ENCODE measurements at places on chromosomes 13 and 19.

DNA sequence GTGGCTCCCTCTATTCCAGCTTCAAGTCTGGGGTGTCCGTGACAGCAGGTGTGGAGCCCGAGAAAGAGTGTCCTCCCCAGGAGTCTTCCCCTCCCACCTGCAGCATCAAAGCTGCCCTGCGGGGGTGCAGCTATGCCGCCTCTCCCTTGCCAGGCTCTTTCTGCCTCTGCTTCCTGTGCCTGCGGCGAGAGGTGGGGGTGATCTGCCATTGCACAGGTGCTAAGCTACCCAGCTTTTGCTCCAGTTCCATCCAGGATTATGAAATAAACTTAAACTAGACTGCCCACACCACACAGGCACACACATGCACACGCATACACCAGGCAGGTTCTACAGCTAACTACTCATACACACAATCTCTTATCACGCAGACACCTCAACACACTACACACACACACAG is 104.7 kb upstream of the CLDN10 start:
- DNase-seq, result no peak

DNA sequence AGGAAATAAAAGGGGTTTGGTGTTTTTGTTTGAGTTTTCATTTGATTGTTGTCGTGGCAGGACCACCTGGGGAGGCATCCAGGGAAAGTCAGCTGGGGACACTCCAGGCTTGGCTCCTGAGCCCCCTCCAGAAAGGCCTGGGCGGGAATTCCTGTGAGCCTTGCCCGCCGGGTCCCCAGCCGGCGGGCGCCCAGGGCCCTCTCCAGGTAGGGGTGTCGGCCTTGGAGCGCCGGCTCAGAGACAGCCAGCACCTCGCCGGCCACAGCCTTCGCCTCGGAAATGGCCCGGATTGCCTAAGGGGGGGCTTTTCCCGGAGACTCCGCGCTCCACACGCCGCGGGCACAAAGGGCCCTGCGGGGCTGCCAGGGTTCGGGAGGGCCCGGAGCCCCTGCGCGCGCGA is 125.0 kb downstream of the TNFRSF19 start:
- DNase-seq, result no peak

DNA sequence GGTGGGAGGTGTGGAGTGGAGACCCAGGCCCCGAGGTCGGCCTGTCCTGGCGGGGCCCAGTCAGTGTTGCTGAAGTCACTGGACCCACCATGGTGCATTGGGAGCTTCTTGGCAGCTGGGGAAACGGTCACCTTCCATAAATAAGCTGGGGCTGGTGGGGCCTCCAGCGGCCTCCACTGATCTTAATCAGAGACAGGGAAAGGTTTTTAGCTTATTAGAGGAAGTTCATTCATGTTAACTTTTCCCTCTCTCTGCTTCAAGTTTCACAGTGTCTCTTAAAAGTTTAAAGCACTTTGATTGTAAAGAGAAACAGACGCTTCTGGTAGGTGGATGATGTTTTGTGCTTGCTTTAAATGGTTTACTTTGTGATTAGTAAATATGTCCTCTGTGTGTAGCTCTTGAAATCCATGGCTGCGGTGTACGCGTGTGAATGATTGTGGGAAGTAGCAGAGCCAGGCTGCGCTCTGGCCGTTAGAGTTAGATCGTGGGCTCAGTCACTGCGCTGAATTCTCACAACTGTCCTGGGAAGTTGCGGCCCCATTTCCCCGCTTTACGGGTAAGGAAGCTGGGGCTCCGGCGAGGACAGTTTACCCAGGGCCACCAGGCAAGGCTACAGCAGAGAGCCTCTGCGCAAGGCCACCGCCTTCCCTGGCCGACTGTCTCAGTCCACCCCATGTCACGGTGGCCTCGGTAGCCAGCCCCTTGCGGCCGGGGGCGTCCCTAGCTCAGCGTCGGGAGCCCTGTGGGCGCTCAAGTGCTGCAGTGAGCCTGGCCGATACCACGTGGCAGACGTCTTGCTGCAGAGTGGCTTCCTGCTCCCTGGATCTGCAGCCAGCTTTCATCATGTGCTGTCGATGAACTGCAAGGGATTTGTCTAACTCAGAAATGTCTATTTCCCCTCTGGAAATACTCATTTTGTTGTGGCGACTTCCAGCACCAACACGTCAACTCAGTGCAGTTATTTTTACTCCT is 16.5 kb upstream of the NDUFS7 start:
- no peak for DNase-seq

GRCh38 chr19:17236811-17237543 is 8.7 kb downstream of the NR2F6 start:
- no peak for DNase-seq

GRCh38 chr19:16372065-16372915 is 47.7 kb downstream of the KLF2 start:
- no peak for DNase-seq

- DNase-seq, result no peak
These were observed 1.8 kb upstream of the KCTD15 start for GRCh38 chr19:33794683-33795369.

DNA sequence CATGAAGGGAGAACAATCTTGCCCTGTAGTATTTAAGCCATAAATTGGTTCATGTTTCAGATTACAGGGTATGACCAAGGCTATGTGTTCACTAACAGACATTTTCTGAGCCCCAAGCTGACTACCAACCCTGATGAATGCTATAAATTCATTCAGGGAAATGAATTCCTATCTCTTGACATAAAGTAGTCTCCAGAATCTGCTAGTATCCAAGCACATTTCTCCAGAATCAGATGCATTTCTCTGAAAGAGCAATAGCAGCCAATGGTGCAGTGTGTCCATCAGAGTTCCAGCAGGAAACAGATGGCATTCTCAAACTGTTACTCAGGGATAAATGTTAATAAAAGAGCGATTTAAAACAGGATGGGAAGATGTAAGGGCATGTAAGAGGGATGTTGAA is 226.4 kb downstream of the COG6 start:
- DNase-seq, result no peak

GRCh38 chr19:29568036-29569025 is 37.8 kb upstream of the POP4 start:
- no peak for DNase-seq

GRCh38 chr13:99051768-99052455 is 74.0 kb upstream of the DOCK9 start:
- DNase-seq, result no peak

GRCh38 chr19:2494084-2494446 is 18.1 kb downstream of the GADD45B start:
- DNase-seq, result no peak

DNA sequence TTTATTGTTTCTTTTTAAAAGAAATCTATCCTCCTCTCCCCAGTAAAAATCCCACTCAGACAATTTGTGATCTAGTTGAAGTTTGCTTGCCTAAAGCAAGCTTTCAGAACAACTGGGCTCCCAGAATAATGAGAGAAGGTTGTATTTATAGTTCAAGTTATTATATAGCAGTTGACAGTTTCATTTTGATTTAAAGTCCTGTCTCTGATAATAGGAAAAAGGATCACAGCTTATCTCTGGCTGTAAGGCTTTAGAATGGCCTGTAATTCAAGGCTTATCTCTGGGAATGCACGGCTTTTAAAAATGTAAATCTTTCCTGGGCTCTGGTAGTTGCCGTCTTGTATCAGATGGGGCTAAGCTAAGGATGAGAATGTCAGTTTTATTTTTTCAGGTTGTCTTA is 123.3 kb upstream of the TMTC4 start:
- DNase-seq, result no peak

DNA sequence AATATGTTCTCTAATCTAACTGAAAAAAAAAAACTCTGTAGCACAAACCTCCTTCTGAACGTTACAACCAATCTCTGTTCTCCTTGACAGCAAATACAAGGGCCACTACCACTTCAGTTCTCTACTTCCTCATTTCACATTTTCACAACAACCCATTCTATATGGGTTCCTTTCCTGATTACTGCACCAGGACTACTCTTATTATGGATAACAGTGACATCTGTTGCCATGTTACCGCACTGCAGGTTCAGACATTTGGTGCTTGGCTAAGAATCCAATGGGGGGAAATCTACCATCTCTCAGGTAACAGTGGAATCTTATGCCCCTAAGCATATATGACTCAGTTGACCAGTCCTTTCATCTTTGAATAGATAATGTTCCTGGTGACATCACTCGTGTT is 11.6 kb upstream of the FPR3 start:
- DNase-seq, result no peak

DNA sequence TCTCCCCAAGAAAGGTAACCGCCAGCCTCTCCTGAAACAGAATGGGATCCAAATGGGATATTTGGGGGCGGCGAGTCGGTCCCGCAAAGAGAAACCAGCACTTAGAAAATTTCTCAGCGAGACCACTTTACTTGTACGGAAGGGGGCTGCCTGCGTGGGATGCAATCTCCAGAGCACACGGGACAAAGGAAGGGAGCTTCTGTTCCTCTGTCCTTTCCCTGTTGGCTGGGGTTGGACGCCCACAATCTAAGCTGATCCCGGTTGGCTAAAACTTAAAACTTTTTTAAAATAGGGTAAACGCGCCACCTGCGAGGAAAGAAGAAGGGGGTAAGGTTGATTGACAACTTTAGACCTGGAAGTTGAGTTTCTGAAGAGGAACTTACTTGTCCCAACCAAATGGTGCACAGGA is 826 bp upstream of the BSG start:
- DNase-seq, result no peak

GRCh38 chr13:79423801-79424642 is 18.0 kb upstream of the RBM26 start:
- DNase-seq, result no peak

DNA sequence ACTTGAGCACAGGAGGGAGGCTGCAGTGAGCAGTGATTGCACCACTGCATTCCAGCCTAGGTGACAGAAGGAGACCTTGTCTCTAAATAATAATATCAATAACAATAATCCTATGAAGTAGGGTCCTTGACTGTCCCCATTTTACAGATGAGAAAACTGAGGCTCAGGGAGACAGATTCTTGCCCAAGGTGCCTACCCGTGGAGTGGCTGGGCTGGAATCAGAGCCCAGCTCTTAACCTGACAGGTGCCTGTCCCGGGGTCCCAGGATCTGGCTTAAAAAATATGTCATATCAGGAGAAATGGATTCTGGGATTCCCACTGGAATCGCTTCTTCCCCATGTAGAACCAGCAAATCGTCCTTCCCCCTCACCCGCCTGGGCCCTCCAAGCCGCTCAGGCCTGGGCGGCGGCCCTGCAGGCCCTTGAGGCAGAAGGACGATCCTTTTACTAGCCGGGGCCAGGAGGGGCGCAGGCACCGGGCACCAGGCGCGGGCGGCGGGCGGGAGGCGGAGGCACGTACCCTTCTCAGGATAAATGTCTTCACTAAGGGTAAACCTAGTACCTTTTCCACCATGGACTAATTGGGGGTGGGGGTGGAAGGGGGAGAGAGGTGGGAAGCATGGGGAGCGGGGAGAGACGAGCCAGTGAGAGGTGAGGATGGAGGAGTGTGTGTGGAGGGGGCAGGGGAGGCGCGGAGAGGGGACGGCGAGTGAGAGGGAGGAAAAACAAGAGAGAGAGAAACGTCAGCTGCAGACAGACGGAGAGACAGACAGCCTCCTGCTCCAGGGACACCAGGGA is 60.6 kb downstream of the COLGALT1 start:
- DNase-seq, result no peak

DNA sequence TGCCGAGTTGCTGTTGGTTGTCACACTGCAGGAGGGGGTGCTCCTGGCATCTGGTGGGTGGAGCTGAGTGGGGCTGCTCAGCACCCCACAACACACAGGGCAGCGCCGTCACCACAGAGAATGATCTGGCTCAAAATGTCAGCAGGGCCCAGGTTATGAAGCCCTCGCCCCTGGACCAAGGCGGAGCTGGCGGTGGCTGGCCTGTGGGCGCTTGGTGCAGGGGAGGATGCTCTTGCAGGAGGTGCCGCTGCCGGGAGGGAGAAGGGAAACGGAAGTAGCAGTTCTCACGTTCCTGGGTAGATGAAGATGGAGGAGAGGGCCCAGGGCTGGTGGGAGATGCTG is 14.2 kb upstream of the LENG8 start:
- DNase-seq, result no peak

DNA sequence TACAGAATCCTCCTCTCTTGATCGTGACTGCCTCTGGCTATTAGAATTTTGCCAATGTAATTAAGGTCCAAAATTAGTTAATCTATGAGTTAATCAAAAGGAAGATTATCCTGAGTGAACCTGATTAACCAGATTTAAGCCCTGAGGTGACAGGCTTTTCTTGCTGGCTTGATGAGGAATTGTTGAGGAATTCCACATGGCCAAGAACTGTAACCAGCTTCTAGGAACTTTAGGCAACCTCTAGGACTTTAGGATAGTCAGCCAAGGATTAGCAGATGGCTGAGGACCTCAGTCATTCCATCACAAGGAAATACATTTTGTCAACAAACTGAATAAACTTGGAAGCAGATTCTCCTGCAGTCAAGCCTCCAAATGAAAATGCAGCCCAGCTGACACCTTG is 84.8 kb downstream of the STOML3 start:
- DNase-seq, result no peak

DNA sequence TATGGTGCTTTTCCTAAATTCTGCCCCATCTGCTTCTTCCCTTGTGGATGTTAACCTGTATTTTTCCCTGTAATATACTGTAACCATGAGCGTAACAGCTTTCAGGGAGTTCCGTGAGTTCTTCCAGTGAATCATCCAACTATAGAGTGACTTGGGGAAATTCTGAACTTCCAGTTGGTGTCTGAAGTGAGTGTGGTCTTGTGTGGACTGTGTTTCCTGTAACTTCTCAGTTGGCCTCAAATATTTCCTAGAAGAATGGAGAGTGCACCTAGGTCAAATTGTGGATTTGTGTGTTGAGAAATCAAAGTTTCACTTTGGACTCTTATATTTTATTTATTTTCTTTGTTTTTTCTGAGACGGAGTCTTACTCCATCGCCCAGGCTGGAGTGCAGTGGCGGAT is 11.0 kb upstream of the ZNF766 start:
- DNase-seq, result no peak

DNA sequence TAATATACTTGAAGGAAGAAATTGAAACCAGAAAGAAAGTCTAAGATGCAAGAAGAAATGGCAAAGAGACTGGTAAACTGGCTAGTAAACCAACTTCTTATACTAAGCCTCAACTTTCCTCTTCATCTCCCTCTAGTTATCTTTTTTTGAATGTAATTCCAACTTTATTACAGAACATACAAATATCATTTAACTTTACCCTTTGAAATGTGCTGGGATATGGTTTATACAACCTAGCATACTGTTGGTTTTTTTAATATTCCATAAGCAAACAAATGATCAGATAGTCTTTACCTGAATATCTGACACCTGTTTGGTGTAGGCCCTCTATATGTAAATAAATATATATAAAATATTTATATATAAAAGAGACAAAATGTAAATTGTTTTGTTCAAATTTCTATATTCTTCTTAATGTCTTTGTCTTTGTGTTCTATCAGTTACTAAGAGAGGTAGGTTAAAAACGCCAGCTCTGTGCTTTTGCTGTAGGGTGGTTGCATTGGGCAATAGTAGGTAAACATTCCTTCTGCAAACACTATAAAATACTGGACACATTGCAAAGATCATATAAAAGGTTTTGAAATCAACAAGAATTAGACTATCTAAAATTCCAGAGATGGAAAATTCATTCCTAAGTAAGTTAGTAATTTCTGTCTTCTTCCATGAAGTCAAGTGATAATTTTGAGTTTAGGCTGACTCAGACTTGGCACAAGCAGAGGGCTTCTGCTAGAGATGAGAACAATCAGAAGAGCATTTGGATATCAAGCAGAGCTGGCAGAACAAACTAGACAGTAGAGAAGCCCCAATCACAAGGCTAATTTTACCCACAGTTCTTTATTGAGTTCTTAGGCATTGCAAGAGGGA is 383.3 kb downstream of the RFC3 start:
- no peak for DNase-seq

Measured in stimulated activated CD4-positive, alpha-beta T cell treated with anti-CD3 and anti-CD28 coated beads, Interleukin-4, amount 100 ng/mL, for 24 hours (primary cell).